ENCODE measurements at places on chromosomes 5 and 9.

DNA sequence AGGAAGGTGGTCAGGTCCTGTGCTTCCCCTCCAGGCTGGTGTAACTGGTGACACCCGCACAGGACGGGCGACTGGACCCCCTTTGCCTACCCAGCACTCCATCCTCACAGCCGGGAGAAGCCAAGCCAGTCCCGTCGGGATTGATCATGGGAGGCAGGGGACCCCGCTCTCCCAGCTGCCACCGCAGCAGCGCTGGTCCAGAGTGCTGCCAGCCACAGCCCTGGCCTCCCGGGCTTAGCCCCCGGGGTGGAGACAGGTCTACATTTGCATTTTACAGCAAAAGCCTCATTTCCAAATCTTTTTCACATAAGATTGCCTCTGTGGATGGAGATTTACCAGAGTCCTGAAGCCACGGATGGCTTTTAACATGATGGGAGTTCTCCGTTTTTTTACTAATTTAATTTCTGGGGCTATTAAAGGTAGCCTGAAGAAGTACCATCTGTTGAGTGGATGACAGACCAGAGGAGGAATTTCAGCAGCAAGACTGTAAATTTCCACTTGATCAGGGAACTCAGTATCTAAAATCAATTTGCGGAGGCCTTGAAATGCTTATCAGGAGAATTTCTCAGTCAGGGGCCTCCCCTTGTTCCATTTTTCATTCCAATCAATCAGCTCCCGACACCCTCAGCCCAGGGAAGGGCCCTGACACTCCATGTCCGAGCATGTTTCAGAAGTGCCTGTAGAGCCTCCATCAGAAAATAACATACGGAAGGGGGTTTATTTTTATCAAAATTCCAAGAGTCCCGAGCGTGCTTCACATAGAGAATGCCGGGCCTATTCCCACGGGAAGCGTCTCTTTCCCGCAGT lies 80.6 kb downstream of the OLFM1 start:
- no peak for DNase-seq

GRCh38 chr5:164244-164643 lies 27.1 kb upstream of the LRRC14B start:
- DNase-seq: no peak

- DNase-seq: no peak
These were observed 163.2 kb downstream of the PLPPR1 start for GRCh38 chr9:101191723-101192122.

DNA sequence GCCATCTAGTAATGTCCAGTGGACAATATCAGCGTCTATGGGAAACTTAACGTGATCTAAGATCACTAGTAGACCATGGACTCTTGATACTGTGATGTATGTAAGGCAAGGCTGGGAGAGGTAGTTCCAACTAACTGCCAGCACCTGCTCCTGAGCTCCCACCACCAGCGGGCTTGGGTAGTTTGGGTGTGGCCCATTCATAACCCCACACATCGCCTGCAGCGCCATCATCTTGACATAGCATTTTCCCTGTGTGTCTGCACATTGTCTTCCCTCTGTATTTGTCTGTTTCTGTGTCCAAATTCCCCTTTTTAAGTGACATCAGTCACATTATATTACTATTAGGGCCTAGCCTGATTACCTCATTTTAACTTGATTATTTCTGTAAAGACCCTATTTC lies 28.1 kb upstream of the GSN start:
- no peak for DNase-seq

DNA sequence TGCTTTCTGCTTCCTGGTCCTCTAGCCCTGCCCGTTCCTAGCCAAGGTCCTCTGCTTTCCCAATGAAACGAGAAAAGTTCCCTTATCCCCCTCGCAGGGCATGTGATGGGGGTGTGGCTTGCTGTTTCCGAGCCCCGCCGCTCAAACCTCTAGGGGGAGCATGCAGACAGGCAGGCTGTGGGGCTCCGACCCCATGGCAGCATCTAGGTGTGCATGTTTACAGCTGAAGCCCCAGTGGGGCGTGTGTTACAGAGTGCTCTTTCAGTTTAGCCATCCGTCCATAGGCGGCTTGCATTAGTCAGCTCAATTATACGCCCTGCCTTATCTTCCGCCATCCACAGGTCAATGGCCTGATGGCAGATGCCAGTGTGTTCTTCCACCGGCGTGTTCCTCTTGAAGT lies 48.3 kb upstream of the SPATA31E1 start:
- DNase-seq: no peak

Data from CD4-positive, alpha-beta T cell treated with Interferon gamma for 1 hour (primary cell).